Effector CD8-positive, alpha-beta T cell (primary cell): ENCODE measurements at places on chromosomes 3 and 15.

DNA sequence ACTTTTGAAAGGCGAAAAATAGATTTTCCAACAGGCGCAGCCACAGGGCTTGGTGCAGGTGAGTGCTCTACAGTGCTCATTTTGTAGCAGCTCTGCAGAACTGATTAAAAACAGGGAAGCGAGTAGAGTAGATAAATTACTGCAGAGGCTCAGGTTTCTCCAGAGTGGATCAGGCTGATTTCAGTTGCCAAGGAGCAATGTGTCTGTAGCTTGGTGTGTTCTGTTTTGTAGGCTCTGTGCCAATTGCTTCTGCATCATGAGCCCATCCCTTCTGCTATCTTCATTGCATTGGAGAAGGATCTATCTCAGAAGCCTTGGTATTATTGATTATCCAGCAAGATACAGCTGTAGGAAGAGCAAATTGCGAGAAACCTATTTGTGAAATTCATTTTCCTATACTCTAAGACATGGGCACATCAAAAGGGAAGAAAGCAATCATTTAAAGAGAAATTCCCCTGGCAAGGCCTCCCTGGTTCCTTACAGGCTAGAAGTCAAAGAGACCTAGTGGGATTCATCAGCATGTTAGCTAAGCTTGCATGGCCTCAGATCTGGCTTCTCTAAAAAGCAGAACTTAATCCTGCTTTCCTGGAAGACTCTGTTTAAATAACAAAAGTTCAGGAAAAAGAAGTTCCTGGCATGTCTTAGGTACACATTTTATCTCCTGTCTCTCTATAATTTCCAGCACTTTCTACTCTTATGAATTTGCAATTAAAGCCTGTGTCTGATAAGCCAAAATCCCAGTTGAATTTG is 432.4 kb upstream of the ATP10A start:
- no peak for DNase-seq

DNA sequence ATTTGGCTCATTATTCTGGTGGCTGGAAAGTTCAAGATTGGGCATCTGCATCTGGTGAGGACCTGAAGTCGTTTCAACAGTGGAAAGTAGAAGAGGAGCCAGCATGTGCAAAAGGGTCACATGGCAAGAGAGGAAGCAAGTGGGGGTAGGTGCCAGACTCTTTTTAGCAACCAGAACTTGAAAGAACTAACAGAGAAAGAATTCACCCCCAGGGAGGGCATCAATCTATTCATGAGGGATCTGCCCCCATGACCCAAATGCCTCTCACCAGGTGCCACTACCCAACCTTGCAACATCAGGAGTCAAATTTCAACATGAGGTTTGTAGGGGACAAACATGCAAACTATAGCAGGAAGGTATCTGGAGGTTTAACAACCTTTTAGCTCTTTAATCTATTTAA is 10.3 kb upstream of the RYK start:
- no peak for DNase-seq

- no peak for DNase-seq
These were observed 75.0 kb downstream of the LRRC49 start for GRCh38 chr15:70967646-70968045.

DNA sequence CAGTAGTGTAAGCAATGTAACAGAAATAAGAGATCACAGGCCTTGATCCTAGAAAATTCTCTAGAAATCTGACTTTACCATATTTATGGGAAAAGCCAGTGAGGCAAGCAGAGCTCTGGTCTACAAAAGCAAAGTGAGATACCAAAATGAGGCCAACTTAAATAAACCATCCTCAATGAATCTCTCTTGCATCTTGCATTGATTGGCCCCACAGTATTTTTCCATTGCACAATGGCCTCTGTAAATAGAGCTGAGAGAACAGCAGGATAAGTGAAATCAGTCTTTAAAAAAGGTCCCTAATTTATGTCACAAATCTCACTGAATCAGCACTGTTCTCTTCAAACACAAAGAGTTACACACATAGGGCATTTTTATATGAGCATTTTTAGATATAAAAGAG is 8.9 kb downstream of the CFAP20DC start:
- no peak for DNase-seq

DNA sequence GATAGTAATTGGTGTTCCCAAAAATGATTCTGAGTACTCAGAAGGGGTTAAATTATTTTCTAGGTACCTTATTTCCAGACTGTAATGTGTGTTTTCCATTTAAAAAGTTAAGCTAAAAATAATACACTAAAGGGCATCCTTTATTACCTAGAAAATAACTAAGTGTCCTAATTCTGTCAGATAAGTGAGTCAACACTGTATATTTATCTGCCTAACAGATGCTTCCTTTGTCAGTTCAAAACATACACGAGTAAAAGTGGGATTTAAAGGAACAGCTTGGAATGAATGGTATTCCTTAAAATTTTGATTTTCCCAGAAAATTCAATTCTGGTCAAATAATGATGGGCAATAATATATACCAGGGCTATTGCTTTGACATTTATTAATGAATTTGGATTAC is 78.3 kb downstream of the ADAMTSL3 start:
- no peak for DNase-seq

DNA sequence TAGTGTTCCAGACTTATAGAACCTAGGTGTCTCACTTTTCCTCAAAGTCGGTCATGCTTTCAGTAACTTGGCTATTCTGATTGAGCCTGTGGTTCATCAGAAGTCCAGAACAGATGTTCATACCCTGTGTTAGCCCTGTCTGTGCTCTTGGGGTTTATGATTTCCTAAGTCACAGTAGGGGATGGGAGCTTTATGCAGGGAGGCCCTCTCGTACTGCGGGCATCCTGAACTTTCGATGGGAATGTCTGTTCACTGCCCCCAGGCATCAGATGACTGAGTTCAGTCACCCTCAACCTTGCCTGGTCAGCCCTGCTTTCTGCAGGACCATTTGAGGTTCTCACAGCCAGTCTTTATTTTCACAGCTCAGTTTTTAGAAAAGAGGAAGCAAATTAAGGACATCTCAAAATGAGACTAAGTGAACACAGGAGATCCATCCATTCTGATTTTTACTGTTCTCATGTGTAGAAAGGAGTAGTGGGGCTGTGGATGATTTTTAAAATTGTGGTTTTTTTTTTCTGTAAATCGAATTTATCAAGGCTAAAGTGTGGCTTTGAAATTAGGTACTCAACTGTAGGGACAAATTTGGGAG is 71.3 kb downstream of the CMTM8 start:
- no peak for DNase-seq

- no peak for DNase-seq
These were observed 325.5 kb downstream of the RBMS3 start for GRCh38 chr3:29606416-29606815.

- DNase-seq, result no peak
These were observed 6.3 kb upstream of the LCTL start for GRCh38 chr15:66572146-66572545.

GRCh38 chr3:54168451-54168850 is 46.1 kb downstream of the CACNA2D3 start:
- no peak for DNase-seq

DNA sequence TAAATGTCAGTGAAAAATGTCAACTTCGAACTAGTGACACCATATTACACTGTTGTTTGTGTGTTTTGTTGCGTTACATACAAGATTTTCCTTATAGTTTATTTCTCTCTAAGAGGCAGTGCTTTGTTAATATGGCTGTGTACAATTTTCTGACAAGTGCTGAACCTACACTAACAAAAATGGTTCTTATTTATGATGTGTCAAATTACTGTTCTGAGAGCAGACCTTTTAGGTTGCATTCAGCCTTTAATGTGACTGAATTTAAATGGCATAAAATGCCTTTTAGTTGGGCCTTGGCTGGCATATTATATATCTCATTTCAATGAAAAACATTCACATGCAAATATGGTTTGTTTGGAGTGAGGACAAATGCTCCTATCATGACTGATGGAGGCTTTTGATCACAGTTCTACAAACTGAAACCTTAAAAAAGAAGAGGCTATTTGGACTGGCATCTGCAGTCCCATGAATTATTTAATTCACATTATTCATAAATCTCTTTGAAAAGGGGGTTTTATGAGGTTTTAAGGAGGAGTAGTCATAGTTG is 750.6 kb downstream of the CADM2 start:
- no peak for DNase-seq

GRCh38 chr15:68192117-68192516 is 13.0 kb downstream of the CALML4 start:
- no peak for DNase-seq

DNA sequence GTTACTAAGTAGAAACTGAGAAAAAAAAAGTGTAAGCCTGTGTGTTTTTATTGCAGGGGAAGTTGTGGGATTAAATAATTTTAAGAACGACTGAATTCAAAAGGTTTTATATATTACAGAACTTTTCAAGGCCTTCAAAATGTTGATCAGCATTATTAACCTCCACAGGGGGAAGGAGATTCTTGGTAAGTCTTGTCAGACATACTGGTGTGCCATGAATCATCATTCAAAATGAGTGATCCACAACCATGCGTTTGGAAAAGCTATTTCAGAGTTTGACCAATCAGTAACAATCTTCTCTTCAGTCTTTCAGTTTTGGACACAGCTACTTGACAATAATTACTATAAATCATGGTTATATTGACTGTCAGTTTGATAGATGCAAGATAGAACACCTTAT is 70.2 kb downstream of the ADAMTS9 start:
- DNase-seq, result no peak

DNA sequence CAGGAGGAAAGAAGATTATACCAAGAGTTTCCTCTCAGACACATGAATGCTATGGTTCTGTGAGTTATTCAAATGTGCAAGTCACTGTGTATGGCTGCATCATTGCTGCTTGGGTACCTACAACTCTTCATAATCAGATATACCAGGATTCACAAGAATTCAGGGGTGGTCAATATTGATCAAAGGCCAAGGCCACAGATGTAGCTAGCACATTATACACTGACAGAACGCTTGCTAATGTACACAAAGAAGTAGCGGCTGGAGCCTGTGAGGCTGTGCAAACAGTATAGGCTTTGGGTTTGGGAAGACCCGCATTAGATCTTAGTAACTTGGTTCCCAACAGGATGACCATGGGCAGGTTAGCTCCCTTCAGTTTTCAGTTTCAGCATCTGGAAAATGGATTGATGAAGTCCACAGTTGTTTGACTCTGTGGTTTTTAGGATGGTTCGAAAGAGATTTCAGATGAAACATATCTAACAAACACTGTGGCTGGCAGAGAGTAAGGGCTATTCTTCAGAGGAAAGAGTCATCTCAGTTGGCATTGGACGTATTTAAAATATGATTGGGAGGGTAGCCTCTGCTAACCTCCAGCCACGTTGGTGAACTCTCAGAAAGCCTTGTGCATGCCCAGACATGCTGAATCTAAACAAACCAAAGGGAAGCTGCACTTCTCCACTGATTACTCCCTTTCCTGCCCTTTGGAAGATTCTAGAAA is 748.7 kb upstream of the CFAP20DC start:
- no peak for DNase-seq

DNA sequence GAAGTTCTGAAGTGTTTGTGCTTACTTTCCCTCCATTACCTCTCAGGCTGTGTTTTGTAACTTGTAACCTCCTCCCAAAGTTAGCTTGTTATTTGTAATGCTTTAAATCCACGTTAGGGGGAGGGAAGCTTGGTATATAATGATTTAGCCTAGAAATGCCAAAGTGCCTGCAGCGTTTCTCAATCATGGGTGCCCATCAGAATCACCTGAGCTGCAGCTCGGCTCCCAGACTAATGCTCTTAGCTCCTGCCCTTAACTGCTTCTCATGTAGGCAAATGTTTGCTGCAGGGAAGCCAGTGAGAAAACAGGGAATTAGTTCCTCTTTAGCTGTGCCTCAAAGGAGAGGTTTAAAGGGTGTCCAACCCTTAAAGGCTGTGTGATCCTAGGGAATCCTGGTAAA is 219.2 kb upstream of the NAALADL2 start:
- DNase-seq, result no peak

GRCh38 chr3:52398670-52399081 is 46.2 kb downstream of the SEMA3G start:
- no peak for DNase-seq

GRCh38 chr3:115341208-115341607 is 194.1 kb upstream of the ZBTB20 start:
- DNase-seq, result no peak

DNA sequence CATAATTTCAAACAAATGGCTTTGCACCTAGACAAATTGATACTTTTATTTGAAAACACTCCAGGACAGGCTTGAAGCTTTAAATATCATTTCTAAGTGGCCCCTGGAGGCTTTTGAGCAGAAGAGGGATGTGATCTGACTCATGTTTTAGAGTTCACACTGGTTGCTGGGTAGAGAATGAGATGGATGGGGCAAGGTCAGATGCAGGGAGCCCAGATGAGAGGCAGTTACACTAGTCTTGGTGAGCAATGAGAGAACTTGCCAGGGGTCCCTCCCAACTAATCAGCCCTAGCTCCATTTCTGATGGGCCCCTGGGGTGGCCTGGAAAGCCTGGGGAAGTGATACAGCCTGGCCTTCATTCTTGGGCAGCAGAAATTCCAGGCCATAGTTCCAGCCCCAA is 190.4 kb downstream of the MEGF11 start:
- DNase-seq, result no peak

DNA sequence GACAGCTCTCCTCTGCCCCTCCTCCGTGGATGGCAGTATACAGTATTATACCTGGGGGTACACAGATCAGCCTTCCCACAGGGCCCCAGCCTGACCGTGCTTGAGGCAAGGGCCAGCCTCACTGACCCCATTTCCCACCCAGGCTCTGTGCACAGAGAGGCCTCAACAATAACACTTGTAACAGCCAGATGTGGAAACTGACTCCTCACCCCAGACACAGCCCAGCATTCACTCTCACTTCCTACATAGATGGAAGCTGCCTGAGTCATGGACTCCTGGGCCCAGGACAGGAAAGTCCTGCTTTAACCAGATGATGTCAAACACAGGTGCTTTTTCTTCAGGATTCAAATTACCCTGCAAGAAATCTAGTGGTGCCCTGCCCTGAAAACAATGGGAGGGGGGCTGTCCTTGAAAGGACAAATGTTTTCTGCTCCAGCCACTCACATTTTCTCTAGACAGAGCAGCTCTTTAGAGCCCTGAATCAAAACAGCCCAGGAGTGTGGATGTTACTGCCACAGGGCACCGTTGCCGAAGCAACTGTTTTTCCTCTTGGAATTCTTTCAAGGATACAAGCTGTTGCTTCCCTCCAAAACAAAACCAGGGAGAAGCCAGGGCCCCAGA is 16.4 kb downstream of the CCDC12 start:
- DNase-seq, result no peak

DNA sequence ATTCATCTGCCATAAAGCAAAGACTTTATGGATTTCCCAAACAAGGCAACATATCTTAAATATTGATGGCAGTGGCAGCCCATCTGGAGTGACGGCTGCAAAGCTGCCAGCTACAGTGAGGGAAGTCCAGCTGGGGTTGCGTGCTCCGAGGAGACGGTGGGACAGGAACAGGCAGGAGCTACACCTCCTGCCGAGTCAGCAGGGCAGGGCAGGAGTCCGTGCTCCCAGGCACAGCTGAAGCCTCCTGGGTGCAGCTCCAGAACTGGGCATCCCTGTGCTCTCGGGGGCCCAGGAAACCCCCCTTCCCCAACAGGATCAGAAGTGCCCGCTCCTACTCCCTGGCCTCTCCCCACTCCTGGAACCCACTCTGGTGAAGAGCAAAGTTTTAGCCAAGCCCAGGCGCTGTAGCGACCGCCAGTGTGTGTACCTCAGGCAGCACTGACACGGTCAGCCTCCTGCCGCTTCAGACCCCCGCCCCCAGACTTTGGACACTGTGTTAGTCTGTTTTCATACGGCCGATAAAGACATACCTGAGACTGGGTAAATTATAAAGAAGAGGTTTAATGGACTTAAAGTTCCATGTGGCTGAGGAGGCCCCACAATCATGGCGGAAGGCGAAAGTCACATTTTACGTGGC is 556.4 kb upstream of the CCDC54 start:
- no peak for DNase-seq

- DNase-seq, result no peak
These were observed 48.3 kb downstream of the MITF start for GRCh38 chr3:69787436-69788168.

GRCh38 chr3:123202451-123202850 is 708 bp downstream of the SEC22A start:
- DNase-seq, result no peak
